COLO829 (cell line): ENCODE measurements at places on chromosomes 2 and 18.

DNA sequence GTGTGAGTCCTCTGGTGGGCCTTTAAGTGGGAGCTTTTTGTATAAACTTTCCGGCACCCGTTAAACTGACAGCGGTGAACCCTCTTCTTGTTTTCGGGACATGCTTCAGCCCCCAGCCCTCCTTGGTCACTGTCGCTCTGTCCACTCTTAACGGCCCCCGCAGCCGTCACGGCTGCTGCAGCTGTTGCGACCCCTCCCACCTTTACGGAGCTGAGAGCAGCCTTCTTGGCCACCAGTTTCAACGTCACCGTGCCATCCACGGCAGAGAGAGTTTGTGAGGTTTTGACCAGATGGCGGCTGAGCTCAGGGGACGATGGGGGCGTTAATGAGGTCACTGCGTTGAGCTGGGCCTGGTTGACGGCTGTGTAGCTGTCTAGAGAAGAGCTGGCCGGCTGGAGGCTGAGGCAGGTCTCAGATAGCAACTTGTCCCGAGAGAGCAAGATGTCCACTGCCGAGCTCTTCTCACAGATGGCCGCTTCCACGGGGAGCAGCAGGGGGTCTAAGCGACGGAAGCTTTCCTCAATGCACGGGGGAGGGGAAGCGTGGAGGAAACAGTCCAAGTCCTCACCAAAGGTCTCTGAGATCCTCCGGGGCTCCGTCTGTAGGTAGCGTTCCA, 41.9 kb downstream of the KLF7 start:
- DNase-seq: no peak

DNA sequence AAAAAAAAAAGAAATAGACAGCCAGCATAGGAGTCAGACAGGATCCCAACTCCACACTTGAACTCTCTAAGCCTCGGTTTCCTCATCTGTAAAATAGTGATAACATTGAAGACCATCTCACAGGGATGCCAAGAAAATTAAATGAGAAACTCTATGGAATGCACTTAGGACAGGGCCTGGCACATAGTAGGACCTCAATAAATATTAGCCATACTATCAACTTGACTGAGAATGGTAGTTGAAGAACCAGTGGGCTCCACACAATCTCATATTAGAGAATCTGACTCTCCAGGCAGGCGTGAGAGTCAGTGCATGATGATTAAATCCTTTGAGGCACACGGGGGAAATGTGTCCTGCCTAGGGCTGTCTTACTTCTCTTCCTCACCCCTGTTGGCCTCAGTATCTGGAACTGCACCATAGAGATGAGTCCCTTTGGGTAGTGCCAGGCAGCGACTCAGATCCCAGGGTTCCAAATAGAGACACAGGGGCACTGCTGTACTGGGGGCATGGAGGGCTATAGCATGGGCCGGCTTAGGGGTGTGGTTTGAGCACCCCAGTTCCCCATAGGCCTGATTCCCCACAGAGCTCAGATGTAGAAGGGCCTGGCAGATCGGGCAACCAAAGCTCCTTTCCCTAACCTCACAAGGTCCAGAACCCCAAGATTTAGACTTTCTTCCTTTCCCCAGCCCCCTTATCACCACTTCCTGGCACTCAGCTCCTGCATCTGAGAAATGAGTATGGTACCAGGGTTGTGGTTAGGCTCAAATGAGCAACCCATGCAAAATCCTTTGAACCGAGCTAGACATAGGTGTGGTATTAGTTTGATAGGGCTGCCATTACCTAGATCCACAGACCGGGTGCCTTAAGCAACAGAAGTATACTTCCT, 51.3 kb upstream of the CAB39 start:
- DNase-seq: no peak

- no peak for DNase-seq
Measured at GRCh38 chr18:23088310-23088709, 47.0 kb upstream of the CABLES1 start.

DNA sequence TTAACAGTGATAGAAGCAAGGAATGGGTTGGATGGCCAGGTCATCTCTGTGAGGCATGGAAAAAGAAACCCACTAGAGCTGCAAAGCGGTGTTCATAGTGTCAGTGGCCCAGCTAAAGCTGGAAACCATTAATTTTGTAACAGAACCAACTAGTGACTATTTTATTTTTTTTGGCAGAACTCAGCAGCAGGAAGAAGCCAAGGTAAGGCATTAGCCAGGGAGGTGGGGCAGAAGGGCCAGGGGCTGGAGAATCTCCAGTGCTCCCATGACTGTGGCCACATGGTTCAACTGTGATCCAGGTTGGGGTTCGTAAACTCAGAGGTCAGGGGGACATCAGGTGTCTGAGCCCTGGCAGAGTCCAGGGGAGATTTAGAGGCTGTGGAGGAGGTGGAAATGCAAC, 25.9 kb upstream of the YES1 start:
- no peak for DNase-seq

- no peak for DNase-seq
Measured at GRCh38 chr2:118846953-118847761, at the start of gene EN1. Gene EN1 (minus strand): TSS chr2:118847648. CDS start chr2:118847167, 481 bp downstream.

- peak; percentile 13 for DNase-seq
Measured at GRCh38 chr2:177474998-177475397, 82.4 kb downstream of the AGPS start.

- DNase-seq: no peak
Measured at GRCh38 chr18:34467058-34467457, 242.3 kb upstream of the NOL4 start.

GRCh38 chr2:182379241-182379640, 47.6 kb downstream of the PDE1A start:
- DNase-seq: no peak

DNA sequence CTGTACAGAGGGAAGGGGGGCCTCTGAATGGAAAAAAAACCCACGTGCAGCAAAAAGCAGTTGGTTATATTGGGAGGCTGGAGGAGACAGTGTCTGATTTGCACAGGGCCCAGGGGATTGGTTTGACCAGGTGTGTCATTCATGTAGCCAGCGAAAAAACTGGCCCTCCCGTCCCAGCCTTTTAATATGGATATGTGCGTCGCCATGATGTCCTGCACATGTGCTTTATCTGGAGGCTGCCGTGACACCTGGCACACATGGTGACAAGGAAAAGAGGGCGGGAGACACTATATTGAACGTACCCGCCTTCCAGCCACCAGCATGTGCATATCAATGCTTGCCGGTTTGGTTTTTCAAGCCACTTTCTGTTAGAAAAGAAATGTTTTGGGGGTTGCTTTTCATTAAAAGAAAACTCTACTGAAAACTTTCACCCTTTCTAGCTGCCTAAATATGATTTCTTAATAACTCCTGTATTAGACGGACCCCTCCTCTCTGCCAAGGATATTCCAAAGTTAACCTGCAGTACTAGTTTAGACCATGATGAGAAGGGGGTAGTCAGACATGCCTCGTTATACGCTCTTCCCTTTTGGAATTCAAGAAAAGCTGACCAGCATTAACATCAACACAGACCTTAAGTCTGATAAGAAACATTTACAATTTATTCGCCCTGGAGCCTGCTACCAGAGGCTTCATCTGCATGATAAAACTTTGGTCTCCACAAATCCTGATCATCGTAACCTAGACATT, 16.2 kb downstream of the SLC25A52 start:
- no peak for DNase-seq

DNA sequence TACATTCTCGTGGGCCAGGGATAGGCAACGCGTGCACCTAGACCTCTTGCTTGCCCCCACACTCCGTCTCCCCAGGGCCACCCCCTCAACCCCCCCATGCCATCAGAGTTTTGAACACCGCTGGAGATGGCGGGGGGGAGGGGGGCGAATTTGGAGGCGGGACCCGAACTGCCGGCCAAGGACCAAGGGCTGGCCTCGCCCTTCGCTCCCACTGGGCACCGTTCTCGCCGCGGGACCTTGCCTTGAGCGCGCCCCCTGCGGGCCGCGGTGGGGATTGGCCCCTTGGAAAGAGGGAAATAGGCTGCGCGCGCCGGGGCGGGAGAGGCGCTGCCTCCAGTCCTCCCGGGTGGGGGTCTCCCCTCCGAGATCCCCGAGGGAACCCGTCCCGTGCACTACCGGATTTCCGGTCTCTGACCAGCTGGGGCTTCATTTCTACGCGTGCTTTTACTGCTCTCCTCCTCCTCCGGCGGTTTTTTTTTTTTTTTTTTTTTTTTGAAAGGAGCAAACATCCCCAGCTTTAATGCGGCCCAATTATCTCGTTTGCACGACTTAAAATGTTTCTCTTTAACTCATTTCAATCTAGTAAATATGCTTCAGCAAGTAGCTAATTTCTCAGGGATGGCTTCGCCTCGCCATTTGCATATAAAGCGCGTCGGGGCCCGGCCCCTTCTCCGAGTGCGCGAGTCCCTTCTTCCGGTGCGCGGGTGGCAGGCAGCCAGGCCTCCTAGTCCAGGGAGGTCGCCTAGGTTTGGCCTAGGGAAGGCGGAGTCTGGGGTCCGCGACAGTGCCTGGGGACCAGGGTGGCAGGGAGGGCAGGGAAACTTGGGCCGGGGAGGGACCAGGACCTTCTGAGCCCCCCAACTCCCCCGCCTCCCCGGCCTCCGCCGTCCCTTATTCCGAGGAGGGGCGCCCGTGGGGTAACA, 10.0 kb upstream of the GBX2 start:
- DNase-seq: peak; percentile 41

- no peak for DNase-seq
Measured at GRCh38 chr18:13455960-13456481, 237.5 kb downstream of the LDLRAD4 start.

DNA sequence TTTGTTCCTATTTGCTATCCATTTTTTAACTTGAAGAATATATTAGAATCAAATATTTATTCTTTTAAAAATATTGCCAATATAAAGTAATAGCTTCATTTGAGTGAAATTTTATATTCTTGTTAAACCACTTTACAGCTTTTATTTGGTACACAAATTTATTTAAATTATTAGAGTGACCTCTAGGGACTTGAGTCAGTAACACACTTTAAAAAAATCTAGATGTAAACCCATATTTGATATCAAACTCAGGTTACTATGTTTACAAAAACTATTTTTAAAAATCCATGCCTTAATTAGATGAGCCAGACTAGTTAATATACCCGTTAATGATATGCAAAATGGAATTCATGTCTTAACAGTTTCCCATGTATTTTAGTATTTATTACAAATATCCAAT, 134.6 kb downstream of the MAP4K4 start:
- DNase-seq: no peak

DNA sequence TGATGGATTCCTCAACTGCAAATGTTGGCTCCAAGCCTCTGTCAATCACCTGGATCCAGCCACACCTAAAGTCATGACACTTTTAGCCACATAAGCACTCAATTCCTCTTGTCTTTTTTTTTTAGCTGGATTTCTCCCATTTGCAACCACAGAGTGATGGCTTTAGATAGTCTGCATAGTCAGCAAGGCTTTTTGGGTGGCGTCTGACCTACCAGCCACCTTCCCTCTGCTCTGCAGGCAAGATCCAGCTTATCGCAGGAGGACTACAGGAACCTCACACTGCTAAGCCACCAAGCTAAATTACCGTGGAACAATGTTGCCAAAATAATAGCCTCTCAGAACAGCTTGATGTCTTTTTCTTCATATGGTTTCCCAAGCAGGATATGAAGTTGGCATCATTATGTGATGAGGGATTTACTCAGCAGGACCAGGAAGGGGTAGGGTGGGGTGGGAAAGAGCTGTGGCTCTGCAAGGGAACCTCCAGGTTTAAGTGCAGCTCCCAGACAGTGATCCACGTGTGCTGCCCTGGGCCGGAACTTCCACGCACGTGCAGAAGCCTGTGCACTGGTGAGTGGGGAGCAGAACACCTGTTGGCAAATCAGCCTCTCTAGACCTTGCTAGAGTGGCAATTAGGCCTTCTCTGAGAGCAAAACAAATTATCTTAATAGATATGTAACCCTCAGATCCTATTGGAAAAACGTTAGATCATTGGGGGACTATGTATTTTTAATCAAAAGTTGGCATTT, 170.6 kb upstream of the NCK2 start:
- no peak for DNase-seq

DNA sequence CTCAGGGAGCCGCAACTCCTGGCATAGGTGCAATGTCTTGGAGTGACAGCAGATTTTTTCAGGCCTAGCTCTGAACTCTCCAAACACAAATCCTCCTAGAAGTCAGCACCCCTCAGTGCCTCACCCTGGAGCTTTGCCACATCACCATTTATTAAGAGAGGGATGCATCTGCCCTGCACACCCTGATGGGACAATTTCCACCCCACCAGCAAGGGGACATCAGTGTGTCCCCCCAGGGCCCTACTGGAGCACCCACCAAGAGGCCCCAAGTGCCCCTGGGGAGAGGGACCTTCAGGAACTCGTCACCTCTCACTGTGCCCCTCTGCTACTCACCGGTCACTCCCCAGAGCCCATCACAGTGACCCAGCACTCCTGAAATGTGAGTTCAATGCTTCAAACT, 144.7 kb downstream of the NDUFA10 start:
- DNase-seq: no peak

DNA sequence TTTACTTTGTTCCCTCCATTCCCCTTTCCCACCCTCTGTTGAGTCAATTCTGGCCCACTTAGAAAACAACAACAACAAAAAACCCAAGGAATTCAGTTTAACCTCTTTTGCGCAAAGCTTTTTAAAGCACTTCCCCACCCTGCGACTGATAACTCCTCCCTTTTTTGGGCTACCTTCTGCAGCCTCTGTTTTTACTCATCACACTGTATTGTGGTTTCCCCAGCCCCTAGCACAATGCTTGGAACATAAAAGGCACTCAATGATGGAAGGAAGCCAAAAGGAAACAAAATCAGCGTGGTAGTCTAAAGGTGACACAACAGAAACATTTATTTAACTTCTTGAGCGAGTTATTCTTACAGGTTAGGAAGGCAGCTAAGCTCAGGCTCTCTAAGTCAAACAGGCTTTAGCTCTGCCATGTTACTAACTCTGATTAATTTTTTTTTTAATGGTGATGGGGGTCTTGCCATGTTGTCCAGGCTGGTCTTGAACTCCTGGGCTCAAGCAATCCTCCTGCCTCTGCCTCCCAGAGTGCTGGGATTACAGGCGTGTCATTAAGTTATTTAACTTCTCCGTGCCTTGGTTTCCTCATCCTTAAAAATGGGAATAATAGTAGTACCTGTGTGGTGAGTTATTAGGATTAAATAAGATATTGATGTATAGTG, 1.3 kb downstream of the CEP68 start:
- DNase-seq: no peak

DNA sequence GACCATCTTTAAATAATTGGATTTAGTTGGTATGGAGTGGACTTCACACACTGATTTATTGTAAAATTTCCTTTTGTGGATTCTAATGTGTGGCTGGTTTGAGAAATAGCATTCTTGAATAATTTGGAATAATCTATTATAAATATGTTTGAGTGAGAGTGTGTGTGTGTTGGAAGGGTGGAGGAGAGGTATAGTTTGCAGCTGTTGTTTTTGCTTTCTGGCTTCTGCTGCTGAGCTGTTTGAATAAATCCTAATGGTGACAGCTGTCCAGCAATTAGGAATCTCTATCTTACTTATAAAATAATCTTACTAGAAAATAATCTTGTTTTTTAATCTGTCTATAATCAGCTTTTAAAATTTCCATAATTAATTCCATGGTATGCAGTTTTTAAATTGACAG, 1283.0 kb upstream of the CDH2 start:
- DNase-seq: no peak

DNA sequence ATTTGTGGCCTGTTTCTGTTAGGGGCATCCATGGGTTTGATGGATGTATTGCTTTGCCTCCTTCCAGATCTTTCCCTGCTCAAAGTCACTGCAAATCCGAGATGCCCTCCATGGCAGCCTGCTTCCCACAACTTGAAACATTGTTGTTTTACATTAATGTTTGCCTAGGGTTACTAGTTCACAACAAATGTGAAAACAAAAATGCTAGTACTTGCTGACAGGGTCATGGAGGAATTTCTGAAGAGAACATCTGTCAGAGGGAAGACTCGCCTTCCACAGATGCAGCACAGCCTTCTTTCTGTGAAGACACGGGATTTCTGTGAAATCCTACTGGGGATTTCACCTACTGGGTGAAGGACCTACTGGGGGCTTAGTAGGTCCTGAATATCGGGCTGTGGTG, 260.0 kb upstream of the FN1 start:
- DNase-seq: no peak
